ENCODE measurements at places on chromosomes 2 and 18. TPM values are rescaled to one million over a fixed set of nuclear protein-coding genes. Genes with fewer than 3 reads are reported as not detected.

Gene ITGA4
- 1.2 TPM for polyA plus RNA-seq

Gene SLC9A4
- polyA plus RNA-seq = not detected

Gene GAL3ST2
- not detected for polyA plus RNA-seq

Gene ZBTB14
- polyA plus RNA-seq = 6.0 TPM

Gene AGXT
- not detected for polyA plus RNA-seq

Gene OTX1
- 2.2 TPM for polyA plus RNA-seq

Gene AMER3
- not detected for polyA plus RNA-seq

Gene CRYBA2
- polyA plus RNA-seq = not detected

Gene SLC14A1
- polyA plus RNA-seq = not detected

Gene CCDC85A
- polyA plus RNA-seq = 0.17 TPM

Gene ADD2
- polyA plus RNA-seq = 34.6 TPM

Gene SIX3
- polyA plus RNA-seq = 0.21 TPM

Gene RAX
- polyA plus RNA-seq = 0.16 TPM

Data from GM23338 (cell line).